ENCODE measurements at places on chromosomes 5 and 9.
A peak's percentile ranks its signal among the peaks of the same experiment; 100 is the strongest.

GRCh38 chr9:91197232-91198181, 164.2 kb downstream of the AUH start:
- no peak for DNase-seq

DNA sequence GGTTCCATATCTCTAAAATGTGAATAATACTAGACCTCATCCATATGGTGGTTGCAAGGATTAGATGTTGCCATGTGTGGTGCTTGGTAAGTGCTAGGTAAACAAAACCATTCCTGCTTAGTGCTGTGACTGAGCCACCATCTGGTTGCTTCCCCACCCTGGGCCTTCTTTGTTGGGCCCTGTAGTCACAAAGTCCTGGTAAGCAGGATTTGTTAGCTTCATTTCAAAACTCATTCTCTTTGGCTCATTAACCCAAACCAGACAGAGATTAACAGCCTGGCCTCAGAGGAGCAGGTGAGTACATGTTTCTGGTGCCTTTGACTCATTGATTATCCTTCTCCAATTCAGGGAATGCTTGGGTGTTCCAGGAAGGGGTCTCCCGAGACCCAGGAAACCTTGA, 240.2 kb downstream of the ARHGAP26 start:
- DNase-seq: no peak

DNA sequence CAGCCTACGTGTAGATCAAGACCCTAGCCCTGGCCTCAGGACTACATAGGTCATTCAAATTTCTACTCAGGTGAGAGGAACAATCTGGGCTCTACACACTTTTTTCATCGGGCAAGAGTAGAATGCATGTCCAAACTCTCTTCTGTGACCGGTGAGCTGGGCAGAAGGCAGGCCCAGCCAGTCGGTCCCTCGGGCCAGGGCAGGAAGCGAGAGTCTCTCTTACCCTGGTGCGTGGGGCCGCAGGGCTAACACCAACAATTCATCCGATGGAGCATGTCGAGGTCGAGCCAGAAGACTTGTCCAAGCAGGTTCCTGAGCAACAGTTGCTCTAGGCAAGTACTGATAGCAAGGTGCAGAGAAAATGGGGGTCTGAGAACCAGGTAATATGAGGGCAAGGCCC, 88.5 kb downstream of the KLHL3 start:
- no peak for DNase-seq

DNA sequence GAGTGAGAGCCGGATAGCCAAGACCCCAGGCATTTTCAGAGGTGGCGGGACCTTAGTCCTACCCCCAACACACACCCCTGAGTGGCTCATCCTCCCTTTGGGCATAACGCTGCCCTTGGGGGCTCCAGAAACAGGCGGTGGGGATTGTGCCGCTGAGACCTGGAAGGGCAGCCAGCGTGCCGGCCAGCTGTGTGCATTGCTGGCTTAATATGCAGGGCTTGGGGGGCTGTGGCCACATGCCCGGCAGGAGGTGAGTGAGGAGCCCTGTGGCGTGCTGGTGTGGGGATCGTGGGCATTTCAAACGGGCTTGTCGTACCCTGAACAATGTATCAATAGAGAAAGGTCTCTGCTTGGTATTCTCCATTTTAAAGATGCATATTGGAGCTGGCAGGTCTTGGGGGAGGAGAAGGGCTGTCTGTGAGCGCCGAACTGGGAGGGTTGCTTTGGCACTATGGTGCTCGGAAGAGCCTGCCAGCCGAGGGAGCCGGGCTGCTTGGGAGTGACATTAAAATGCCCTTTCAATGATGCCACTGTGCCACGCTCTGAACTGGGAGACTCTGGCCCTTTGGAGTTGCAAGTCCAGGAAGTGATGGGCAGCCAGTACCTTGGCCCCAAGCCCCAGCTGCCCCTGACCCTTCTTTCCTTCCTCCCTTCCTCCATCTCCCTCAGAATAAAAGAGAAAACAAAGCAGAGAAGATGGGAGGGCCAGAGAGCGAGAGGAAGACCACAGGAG, 11.2 kb upstream of the OLFM1 start:
- DNase-seq: no peak

- no peak for DNase-seq
These were observed 506.9 kb downstream of the TLE1 start for GRCh38 chr9:81182431-81182830.

DNA sequence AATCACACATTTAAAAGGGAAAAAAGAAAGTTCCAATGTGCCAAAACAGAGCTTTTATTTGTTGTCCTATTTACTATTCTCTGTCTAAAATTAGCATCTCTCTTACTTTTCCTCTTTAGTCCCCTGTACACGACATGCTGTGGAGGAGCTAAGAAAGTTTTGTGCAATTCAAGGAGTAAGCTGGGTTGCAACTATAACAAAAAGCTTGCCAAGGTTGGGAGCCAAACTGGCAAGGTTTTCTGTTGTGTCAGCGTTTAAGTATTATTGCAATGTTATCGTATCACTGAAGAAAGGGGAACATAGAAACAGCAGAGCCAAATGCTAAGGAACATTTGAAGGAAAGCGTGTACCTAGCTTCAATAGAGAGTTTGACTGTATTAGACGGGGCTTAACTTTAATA, 680.8 kb downstream of the CETN3 start:
- no peak for DNase-seq

DNA sequence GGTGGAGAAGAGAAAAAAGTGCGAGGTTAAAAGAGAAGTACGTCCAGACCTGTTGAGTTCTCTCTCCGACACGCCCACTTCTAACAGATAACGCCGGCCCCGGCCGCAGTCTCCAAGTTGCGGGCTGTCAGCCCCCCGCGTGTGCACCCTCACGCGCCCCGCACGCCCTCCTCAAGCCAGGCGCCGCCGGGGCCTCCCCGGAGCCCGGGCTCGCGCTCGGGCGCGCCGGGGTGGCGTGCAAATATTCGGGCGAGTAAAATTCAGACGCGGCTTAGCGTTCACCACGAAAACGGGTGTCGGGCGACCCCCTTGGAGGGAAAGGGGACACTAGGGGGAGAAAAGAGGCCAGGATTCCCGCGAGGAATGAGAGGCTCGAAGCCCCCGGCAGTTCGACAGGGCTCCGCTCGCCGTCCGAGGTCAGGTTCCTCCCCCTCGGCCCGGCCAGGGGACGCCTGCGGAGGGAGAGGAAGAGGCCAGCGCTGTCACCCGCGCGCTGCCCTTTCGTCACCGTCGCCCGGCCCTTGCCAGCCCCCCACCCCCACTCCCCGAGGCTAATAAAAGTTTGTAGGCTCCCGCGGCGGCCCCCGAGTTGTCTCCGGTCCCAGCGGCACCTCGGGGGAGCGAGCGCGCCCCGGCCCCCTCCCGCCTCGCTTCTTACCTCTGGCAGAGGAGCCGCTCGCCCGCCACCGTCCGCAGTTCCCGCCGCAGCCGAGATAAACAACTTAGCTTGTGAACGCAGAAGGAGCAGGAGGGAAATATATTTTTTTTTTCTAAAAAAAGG, 743 bp downstream of the NR3C1 start:
- DNase-seq: peak; percentile 7

DNA sequence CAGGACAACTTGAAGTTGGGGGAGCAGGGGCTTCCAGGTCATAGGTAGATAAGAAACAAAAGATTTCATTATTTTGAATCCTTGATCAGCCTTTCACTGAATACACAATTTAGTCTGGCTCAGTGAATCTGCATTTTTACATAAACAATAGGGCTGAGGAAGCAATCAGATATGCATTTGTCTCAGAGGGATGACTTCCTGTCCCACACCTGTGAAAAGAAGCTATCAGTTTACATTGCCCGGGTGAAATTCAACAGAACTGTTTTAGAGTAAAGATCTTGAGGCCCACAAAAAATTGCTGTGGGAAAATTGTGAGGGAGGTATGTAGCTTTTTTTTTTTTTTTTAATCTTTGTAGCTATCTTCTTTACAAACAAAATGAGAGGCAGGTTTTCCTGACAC, 38.3 kb downstream of the DNAJB5 start:
- DNase-seq: no peak

DNA sequence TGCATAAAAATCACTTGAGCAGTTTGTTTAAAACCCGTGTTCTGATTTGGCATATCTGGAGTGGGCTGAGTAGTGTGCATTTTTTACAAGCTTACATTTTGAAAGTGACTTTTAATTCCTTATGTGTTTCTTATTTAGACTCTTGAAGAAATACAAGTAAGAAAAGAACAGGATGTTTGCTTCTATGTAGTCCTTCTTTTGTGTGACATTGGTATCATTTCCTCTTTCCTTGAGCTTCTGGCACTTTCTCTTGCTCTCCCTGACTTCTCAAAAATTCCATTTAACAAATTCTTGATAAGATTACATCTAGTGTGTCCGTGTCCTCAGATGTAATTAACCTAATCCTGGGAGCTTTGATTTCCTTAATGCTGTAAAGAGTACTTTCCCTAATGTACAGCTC, 12.5 kb downstream of the GARNL3 start:
- DNase-seq: no peak

DNA sequence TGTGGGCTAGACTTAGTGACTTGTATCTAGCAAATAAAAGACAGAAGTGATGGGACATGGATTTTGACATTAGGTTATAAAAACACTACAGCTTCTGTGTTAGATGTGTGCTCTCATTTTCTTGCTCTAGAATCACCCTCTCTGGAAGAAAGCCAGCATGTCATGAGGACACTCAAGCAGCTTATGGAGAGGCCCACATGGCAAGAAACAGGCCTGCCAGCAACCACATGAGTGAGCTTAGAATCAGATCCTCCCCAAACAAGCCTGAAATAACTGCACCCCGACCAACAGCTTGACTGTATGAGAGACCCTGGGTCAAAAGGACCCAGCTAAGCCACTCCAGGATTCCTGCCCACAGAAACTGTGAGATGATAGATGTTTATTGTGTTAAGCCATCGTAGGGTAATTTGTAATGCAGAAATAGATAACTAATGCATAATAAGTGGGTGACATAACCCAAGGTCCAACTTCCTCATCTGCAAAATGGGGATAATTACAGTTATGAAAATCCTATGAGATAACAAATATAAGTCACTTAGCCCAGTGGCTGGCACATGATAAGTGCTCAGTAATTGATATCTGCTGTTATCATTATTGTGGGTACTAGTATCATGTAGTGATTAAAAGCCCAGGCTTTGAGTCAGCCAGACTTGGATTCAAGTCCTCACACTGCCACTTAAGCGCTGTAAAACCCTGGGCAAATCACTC, 86.5 kb downstream of the KLHL3 start:
- DNase-seq: no peak

DNA sequence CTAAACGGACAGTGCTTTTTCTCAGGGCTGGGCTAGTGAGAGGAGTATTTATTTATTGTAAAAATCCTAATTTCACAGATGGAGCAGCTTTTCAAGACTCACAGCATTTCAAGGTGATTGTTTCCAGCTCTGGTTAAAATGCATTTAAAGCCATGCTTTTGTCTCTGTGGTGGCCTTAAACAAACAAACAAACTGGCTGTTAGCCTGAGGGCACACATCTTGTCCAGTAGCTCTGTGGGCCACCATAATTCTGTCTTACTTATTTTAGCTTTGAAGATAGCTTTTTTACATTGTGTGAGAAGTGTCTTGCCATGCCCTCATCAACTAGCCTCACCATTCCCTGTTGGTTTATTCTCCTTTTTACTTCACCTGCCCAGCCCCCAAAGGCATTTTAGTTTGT, 218.2 kb downstream of the PSAT1 start:
- no peak for DNase-seq

DNA sequence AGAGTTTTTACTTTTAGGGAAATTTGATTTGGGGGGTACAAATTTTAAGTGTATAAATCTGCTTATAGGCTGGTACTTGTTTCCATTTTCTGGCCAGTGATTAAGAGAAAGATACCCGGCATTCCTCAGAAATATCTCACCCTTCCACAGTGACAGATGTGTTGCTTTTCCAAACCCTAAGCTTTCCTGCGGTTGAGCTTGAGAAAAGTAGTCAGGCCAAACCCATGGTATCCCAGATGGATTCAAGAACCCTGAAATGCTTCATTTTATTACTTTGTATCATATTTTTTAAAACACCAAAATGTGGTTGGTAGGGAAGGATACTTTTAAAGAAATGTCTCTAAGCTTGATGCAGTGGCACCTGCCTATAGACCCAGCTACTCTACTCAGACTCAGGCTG, 23.5 kb downstream of the SPTAN1 start:
- DNase-seq: no peak

DNA sequence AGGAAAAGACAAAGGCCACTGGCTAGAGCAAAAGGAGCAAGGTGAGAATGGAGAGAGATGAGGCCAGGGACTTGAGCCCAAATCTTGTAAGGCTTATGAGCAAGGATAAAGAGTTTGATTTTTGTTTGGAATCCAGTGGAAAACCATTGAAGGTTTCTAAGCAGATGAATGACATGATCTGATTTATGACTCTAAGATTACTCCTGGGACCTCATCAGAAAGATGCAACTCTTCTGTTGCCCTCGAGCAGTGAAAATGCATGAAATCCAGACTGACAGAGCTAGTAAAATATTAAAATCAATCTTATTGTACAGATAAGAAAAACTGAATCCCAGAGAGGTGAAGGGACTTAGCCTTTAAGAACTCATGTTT, 677 bp downstream of the MFAP3 start:
- no peak for DNase-seq

- no peak for DNase-seq
These were observed 83.4 kb downstream of the AP3B1 start for GRCh38 chr5:78211052-78211451.

DNA sequence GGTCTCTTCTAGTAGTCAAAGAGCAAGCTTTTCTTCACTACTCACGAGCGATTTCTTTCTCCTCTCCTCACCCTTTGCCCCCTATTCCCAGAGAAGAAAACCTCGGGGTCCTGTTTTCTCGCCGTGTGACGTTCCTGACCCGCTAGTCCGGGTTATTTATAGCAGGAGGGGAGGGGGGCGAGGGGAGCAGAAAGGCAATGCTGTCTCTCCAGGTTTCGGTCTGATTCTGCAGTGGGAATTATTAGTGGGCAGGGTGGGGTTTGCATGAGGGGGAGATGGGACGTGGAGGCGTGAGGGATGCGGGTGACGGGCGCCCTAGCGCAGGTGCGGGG, 847 bp upstream of the GABRB2 start:
- DNase-seq: no peak

- DNase-seq: no peak
These were observed 50.0 kb upstream of the GOLPH3 start for GRCh38 chr5:32223972-32224609.

DNA sequence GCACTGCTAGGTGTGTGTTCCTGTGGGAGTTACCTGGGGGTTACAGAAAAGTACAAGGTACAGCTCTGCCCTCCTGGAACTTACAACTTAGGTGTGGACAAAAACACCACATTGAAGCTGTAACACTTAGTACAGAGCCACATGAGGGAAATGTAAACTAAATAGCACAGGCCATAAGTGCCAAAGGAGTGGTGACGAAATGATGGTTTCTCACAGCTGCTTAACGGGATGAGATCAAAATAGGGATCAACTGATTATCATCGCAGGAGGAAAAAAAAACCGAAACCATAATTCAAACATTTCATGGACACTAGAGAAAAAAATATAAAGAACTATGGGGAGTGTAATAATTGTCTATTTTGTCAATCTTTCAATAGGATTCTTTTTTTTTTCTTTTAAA, 5.9 kb downstream of the LIX1 start:
- DNase-seq: no peak
